ENCODE measurements at places on chromosomes 11 and 22.
A peak's percentile ranks its signal among the peaks of the same experiment; 100 is the strongest.

GRCh38 chr11:100635194-100635593 lies 51.9 kb upstream of the ARHGAP42 start:
- no peaks in the 10 kb centered on the region for H3K27me3 ChIP-seq
- no peaks in the 10 kb centered on the region for H3K4me1 ChIP-seq
- no peak overlapping the region for H3K27ac ChIP-seq
- no peak overlapping the region for H3K4me3 ChIP-seq
- no peak for DNase-seq

GRCh38 chr11:102833731-102834130 lies 9.7 kb downstream of the MMP3 start:
- no peaks in the 10 kb centered on the region for H3K4me1 ChIP-seq
- H3K36me3 ChIP-seq = no peaks in the 10 kb centered on the region
- no peak for DNase-seq
- no peak overlapping the region for H3K4me3 ChIP-seq

GRCh38 chr11:93256623-93257022 lies 58.8 kb upstream of the SLC36A4 start:
- H3K27me3 ChIP-seq = peaks cover 8% of the 10 kb centered on the region
- DNase-seq = no peak
- no peak overlapping the region for H3K4me3 ChIP-seq
- no peak overlapping the region for H3K27ac ChIP-seq

GRCh38 chr11:108170184-108170583 lies 48.8 kb downstream of the ACAT1 start:
- H3K36me3 ChIP-seq = peaks cover 75% of the 10 kb centered on the region
- no peaks in the 10 kb centered on the region for H3K27me3 ChIP-seq
- H3K27ac ChIP-seq = peak overlapping the region; percentile 57
- H3K4me3 ChIP-seq = no peak overlapping the region
- DNase-seq = no peak
- H3K4me1 ChIP-seq = peaks cover 16% of the 10 kb centered on the region

DNA sequence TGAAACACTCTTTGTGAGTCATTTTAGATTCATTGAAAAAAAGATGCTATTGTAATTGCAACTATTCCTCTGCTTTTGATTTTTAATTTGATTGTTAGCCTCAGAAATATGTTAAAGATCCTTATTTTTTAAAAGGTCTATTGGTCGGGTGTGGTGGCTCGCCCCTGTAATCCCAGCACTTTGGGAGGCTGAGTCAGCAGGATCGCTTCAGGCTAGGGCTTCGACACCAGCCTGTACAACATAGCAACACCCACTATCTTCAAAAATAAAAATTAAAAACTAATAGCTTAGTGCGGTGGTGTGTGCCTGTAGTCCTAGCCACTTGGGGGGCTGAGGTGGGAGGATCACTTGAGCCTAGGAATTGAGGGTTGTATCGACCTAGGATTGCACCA lies 71.9 kb upstream of the MYO18B start:
- no peaks in the 10 kb centered on the region for H3K27me3 ChIP-seq
- peaks cover 42% of the 10 kb centered on the region for H3K36me3 ChIP-seq
- no peak for DNase-seq
- no peak overlapping the region for H3K27ac ChIP-seq

DNA sequence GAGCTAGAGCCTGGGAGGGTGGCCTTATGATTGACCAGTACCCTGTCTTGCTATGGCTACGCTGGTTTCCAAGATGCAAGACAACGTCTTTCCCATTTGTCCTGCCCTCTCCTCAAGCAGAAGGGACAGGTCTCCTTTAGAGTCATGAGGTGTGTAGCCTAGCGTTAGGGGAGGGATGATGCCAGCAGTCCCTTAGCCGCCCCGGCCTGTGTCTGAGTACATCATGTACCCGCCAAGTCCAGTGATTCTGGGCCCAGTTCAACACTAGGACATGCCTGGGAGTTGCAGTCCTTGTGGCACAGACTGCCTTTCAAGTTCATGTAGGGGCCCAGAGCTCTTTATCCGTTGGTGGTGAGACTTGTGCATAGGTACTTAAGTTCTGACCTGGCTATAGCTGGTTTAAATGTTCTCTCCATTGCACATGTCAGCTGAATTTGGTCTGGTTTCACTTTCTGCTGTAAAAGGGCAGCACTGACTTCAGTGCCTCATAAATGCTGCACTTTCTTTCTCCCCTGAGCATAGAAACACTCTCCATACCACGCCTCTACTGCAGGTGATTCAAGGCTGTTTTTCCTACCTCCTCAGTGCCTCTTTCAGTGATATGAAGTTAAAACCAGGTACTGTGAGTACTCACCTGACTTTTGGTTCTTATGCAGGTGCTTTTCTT lies 151.1 kb downstream of the METTL15 start:
- no peaks in the 10 kb centered on the region for H3K4me1 ChIP-seq
- H3K36me3 ChIP-seq = peaks cover 10% of the 10 kb centered on the region
- H3K4me3 ChIP-seq = no peak overlapping the region
- no peak overlapping the region for H3K27ac ChIP-seq
